ENCODE measurements at places on chromosomes 5 and 9.

GRCh38 chr5:67453111-67453905 lies 256.7 kb upstream of the CD180 start:
- DNase-seq: no peak

DNA sequence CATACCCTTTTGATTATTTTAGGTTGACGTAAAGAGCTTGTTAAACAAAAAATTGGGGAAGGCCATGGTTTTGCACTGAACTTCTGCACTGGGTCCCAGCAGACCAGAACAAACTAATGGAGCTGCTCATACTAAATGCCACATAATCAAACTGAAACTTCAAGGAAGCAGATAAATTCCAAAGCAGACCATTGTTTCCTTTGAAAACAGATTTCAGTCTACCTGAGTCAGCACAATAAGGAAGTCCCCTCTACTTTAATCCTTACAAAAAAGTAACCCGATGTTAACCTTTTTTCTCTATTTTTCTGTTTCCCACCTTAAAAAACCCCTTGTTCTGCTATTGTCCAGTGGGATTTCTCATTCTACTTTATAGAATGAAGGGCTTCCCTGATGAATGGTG lies 39.2 kb downstream of the WDR36 start:
- DNase-seq: no peak

- no peak for DNase-seq
These were observed 16.5 kb downstream of the NMUR2 start for GRCh38 chr5:152388610-152389009.

DNA sequence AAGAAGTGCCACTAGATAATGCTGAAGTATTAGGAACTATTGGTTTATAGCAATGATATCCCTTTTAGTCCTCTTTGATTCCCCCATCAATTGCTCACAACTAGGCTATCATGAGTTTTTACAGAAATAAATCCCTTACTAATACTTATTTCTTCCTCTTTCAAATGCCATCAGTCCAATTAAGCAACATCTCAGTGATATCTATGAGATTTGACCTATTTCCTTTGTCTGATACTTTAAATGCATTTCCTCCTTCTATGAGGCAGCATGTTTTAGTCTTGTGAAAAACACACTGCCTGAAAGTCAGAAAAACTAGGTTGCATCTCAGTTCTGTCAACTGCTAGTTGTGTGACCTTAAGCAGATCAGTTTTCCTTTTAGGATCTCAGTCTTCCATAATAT lies 101.6 kb downstream of the FBXW11 start:
- no peak for DNase-seq

- no peak for DNase-seq
These were observed 26.7 kb downstream of the PAM start for GRCh38 chr5:102781786-102782185.

DNA sequence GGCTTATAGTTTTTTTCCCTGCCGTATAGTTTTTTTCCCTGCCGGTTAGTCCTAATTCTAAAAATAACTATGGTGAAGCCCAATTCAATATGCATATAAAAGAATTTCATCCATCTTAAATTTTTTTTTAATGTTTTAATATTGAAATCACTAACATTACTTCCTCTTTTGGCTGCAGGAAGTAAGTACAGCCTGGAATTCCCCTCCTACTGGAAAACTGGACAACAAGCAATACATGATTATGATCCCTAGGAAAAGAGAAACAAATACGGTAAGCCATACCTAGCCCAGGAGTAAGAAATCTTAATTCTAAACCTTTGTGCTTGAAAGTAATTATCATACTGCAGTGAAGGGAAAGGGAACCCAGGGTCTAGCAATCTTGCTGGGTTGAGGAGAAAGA lies 119.0 kb downstream of the NR3C1 start:
- DNase-seq: no peak

DNA sequence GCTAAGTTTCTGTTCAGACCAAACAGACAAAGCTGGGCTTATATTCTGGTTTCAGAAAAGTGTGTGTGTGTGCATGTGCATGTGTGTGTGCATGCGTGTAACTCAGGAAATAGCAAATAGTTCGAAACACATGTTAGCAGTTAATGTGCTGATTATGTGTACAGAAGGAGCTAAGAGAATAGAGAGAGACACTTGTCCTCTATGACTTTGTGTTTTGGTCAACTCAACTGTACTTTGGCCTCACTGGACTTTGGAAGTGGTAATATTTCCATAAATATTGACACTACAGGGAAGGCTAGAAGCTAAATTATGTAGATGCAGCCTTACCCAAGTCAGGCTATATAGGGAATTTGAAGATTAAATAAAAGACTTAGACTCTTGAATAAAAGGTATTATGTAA lies 155.5 kb downstream of the RAB3C start:
- DNase-seq: no peak

DNA sequence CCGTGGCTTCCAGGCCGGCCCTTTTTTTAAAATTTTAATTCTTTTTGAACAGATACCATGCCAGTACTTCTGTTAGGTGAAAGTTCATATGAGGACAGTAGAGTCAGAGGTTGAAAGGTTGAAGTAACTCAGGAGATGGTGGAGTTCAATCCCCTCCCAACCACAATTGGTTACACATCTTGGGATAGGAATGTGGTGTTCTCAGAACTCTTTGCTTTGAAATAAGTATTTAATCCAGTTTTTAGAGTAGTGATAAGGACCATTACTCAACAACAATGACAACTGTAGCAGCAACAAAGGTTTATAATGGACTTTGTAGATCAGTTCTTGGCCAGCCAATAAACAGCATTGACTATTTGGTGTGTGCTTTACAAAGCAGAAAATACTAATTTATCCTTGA lies 116.0 kb downstream of the ARHGAP26 start:
- no peak for DNase-seq

DNA sequence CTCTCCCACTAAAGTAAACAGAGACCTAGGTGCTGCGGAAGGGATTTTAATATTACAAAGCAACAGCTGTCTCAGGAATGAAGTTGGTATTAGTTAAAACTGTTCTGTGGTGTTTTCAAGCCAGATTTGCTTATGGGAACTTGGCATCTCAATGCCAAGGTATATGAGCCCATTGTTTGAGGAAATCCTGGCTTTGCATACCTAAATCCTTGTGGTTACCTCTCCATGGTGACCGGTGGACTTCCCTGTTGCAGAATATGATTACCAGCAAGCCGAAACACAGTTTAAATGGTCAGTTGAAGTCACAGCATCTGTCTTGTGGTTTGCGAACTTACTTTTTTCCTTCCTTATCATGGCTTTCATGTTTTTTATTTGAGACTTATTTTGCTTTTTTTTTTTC lies 62.3 kb upstream of the TXNDC8 start:
- no peak for DNase-seq

DNA sequence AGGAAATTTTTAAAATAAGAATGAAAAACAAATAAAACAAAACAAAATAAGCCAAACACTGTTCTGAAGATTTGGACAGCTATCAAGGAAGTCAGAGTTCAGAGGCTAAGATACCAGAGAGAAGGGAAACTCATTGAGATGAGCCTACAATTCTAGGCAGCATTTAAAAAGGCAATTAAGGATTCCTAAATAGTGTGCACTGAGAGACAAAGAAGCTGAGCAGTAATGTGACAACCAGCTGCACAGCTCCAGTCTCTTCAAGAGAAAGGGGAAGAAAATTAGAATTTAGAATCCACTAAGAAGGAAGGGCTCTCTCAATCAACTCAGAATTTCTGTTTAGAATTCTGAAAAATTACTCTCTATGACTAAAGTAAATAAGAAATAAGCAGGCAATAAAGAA lies 246.7 kb upstream of the COX7C start:
- DNase-seq: no peak

- DNase-seq: no peak
These were observed 54.0 kb downstream of the PAPPA start for GRCh38 chr9:116207371-116208111.

DNA sequence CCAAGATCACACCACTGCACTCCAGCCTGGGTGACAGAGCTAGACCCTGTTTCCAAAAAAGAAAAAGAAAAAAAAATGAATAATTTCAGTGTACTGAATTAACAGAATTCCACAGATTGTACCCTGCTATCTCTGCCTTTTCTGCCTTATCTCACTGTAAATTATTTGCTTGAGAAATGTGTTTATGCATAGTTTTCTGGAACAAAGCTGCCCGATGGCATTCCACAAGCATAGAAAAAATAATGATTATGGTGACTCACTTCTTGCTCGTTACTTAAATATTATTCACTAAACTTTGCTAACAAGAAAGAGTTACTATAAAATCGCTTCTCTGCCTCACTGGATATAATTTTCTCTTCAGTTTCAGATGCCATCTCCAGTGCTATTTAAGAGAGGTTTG lies 88.7 kb upstream of the FAM169A start:
- DNase-seq: no peak

- DNase-seq: no peak
These were observed 43.4 kb upstream of the SH3PXD2B start for GRCh38 chr5:172497591-172498255.

GRCh38 chr5:65034029-65034812 lies 265.5 kb downstream of the CWC27 start:
- DNase-seq: no peak

- DNase-seq: no peak
These were observed 170.6 kb downstream of the SEMA6A start for GRCh38 chr5:116404016-116404415.

DNA sequence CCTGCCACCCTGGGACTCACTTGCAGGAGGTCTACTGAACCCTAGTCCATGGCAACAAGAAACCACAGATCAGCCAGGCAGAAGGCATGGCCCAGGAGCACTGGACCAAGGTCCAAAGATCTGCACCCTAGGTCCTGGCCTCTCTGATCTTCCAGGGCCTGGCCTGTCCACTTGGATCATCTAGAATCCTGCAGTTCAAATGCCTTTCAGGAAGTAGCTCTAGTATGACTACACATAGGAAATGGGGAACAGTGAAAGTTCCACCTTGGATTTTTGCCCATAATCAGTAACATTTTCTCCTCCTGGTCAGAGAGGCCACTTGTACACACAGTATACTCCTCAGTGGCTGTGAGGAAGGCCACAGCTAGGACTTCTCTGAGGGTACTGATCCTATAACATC lies 11.5 kb downstream of the ANXA6 start:
- DNase-seq: no peak

DNA sequence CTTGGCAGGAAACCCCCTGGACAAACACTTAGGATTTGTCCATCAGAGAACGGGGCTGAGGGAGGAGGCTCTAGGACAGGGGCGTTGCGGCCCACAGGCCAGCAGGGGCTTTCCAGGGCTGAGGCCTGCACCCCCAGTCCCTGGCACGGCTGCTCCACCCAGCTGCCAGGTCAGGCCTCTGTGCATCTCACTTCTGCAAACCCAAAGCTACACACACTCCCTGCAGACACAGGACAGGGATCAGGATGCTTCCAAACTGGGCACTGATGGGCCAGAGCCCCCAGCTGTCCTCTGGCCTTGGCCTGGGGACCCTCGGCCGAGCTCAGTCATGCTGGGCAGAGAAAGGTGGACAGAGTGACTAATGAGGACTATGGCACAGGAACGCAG lies 106.2 kb upstream of the SARDH start:
- no peak for DNase-seq

- no peak for DNase-seq
These were observed 48.9 kb downstream of the ZNF608 start for GRCh38 chr5:124697501-124697900.

DNA sequence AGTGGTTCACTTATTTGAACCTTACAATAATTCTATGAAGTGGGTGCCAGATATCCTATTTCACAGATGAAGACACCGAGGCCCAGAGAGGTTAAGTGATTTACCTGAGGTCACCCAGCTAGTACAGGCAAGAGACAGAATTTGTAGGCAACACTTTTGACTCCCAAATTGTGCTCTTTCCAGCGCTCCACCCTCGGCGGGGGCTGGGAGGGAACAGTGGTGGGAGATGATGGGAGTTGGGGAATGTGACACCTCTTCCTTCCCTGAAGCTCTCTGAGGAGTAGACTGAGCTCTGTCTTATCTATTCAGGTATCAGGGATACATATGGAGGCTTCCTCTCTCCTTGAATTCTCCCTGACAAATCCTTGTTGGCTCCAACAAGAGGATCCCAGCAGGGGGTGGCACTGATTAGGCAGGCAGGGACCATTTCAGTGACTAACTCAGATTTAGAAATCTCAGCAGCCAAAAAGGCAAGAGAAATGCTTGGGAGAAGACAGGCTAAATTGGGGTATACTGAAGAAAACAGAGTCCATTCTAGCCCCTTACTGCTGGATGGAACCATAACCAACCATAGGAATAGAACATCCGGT lies 95.8 kb upstream of the PANK3 start:
- no peak for DNase-seq

GRCh38 chr5:59356813-59357380 lies 536.6 kb downstream of the PDE4D start:
- DNase-seq: peak; percentile 61

DNA sequence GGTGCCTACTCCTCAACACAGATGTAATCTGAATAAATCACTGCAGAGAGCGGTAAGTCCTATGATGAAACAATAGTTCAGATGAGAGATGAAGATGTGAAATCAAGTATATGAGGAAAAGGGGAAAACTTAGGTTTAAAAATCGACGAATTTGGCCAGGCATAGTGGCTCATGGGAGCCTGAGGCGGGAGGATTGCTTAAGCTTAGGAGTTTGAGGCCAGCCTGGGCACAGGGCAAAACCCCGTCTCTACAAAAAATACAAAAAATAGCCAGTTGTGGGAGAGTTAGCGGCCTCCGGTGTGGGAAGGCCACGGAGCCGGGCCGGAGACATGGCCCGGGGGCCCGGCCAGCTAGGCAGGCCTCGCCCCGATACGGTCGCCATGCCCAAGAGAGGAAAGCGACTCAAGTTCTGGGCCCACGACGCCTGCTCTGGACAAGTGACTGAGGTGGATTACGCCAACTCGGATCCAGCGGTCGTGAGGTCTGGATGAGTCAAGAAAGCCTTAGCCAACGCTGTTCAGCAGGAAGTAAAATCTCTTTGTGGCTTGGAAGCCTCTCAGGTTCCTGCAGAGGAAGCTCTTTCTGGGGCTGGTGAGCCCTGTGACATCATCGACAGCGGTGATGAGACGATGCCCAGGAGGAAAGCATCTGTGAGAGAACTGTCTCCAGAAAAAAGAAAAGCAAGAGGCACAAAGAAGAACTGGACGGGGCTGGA lies 62.8 kb upstream of the SUB1 start:
- DNase-seq: peak; percentile 37

DNA sequence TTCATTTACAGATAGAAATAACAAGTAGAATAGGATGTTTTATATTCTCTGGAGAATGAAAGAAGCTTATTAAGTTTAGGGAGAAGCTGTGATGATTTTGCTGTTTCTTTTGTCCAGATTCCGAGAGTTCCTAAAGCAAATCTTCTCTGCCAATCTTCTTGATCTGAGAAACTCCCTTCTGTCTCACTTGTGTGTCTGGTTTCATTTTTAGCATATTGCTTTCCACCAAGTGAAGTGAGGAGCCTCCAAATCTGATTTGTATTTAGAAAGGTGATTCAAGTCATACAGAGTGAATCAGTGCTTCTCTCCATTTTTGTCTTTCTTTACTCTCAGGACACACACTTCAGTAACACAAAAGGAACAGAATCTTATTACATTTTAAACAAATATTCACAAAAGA lies 48.4 kb downstream of the STX17 start:
- no peak for DNase-seq

Measured in GF-D8 (cell line).